ENCODE measurements at places on chromosomes 2 and 18. TPM values are rescaled to one million over a fixed set of nuclear protein-coding genes. Genes with fewer than 3 reads are reported as not detected.

- DNase-seq, result peak; percentile 69
These were observed 59.3 kb upstream of the CCDC68 start for GRCh38 chr18:55018602-55019001.

- peak; percentile 100 for DNase-seq
These were observed 10.1 kb upstream of the ATP8B1 start for GRCh38 chr18:57813245-57813644.

DNA sequence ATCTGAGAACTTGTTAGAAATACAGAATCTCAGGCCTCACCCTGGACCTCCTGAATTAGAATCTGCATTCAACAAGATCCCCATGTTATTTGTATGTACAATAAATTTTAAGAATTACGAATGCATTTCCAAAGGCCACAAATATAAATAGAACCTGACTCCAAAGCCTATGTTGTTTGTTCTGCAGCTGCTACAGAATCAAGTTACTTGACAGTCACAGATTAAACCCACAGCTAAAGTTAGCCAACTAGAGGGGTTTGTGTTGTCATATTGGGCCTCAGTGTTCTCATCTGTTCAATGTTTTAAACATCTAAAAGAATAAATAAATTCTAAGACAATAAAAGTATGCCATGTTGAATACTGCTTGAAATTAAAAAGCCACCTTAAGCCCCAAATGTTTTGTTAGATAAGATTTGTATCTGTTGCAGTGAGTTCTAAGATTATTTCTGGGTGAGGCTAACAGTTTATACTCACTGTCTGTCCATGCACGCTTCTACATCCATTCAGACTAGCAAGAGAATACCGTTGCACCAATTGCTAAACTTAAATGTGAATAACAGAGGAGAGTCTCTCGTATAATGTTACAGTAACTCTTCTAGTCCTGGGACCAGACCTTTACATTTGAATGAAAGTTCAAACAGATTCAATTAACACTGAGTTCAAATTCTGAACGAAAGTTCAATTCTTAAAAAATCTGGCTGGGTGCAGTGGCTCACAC lies 200.4 kb downstream of the MEMO1 start:
- DNase-seq, result no peak

DNA sequence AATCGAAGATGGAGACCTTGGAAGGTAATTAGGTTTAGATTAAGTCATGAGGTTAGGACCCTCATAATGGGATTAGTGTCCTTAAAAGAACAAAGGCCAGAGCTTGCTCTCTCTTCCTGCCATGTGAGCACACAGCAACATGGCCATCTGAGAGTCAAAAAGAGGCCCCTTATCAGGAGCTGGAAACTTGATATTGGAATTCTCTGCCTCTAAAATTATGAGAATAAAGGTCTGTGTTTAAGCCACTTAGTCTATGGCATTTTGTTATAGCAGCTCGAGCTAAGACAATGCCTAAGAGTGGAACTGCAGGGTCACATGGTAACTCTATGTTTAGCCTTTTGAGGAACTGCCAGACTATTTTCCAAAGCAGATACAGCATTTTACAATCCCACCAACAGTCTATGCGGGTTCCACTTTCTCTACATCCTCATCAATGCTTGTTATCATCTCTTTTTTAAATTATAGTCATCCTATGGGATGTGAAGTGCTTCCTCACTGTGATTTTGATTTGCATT lies 42.4 kb downstream of the THADA start:
- DNase-seq, result no peak

GRCh38 chr2:66110608-66111007 lies 324.3 kb upstream of the MEIS1 start:
- DNase-seq, result no peak

- DNase-seq, result no peak
These were observed 119.4 kb downstream of the TMEM18 start for GRCh38 chr2:557635-558301.

GRCh38 chr2:68368654-68369336 lies 3.7 kb downstream of the PLEK start:
- DNase-seq, result peak; percentile 74

GRCh38 chr2:42086500-42086953 lies 38.7 kb downstream of the PKDCC start:
- DNase-seq, result peak; percentile 80

- DNase-seq, result peak; percentile 2
These were observed 563.9 kb downstream of the DCC start for GRCh38 chr18:52903857-52904256.

DNA sequence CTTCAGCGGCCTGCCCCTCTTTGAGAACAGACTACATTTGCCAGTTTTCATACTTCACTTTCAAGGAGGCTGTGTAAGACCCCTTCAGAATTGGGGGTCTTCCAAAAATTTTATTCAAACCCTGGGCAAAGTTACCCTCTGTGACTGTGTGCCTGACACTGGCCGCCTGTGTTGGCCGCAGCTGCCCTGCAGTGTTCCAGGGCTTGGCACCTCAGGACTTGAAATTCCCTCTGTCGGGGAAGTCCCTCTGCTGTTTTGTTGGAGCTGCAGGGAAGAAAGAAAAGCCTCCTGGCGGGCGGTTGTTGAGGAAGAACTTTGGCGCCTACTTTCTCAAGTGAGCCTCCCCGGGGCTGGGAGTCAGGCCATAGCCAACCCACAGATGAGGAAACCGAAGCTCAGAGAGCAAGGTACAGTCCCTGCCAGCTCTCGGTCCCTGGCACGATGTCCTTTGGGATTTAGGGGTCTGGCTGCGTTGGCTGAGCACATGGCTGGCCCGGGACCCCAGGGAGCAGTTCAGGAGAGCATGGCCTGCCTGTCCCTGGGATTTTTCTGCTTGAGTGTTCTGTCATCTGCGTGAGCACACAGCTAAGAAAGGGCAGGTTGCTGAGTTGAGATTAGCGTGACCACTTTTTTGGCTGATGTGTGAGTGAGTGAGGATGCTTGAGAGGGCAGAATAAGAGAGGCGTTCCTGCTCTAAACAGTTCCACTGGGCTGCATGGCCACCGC lies 17.9 kb upstream of the ASB1 start:
- DNase-seq, result no peak

AFF3 gene
- polyA plus RNA-seq, result 2.5 TPM

TTL gene
- 30.9 TPM for polyA plus RNA-seq
